GDM1 (cell line): ENCODE measurements at places on chromosomes 3 and 15.
A peak's percentile ranks its signal among the peaks of the same experiment; 100 is the strongest.

DNA sequence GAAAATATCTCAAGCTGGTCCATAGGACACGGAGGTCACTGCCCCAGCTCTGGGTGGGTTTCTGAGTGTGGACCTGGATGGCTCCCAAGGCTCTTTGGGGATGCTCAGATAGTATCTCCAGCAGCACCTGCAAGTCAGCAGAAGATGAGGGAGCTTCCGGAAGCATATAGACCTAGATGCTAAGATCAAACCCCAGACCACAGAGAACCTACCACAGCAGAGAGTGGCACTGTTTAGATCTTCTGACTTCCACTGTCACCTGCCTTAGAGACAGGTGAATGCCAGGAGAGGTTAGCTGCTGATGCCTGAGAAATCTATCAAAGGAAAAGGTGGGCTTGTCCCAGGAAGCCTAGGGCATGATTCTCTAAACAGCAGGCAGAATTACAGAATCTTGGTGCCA is 105.7 kb upstream of the TRPM1 start:
- DNase-seq, result no peak

DNA sequence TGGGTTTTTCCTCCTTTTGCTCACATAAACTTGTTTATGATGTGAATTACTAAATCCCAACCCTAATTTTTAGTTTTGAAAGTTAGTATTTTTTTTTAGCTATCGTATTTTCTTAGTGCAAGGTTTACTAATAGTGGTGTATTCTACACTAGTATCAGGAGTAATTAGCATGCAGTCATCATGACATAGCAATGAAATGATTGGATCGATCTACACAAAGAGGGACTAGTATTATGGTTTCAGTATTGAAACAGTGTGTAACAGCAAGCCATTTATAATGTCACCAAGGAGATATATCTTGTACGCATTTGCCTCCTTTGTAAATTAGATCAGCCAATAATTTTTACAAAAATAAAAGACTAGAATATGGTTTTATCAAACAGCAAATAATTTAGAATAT is 38.7 kb downstream of the RNF111 start:
- DNase-seq, result no peak

DNA sequence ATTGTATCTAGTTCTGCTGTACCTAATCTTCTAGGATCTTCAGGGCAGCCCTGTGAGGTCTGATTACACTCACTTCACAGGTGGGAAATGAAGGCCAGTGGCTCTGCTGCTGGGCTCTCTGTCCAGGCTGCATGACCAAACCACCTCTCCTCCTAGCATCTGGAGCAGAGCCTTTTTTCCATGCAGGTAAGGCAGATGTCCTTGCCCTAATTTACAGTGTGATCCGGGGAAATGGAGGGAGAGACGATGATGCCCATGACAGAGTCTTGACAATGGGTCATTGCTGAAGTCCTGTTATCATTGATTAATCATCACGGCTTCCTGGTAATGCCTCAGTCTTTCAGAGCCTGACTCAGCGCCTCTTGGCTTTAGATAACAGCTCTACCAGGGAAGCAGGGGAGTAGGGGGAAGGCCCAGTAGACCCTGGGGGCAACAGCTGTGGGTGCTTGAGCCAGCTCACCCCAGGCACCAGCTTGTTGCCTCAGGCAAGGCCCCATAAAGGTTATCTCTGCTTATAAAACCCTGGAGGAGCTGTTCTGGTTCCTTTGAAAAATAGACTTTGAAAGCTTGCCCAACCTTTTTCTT is 153.4 kb downstream of the GABRG3 start:
- no peak for DNase-seq

GRCh38 chr3:70488816-70489215 is 176.4 kb upstream of the MDFIC2 start:
- DNase-seq, result no peak

GRCh38 chr3:87359826-87360225 is 83.4 kb upstream of the POU1F1 start:
- no peak for DNase-seq

DNA sequence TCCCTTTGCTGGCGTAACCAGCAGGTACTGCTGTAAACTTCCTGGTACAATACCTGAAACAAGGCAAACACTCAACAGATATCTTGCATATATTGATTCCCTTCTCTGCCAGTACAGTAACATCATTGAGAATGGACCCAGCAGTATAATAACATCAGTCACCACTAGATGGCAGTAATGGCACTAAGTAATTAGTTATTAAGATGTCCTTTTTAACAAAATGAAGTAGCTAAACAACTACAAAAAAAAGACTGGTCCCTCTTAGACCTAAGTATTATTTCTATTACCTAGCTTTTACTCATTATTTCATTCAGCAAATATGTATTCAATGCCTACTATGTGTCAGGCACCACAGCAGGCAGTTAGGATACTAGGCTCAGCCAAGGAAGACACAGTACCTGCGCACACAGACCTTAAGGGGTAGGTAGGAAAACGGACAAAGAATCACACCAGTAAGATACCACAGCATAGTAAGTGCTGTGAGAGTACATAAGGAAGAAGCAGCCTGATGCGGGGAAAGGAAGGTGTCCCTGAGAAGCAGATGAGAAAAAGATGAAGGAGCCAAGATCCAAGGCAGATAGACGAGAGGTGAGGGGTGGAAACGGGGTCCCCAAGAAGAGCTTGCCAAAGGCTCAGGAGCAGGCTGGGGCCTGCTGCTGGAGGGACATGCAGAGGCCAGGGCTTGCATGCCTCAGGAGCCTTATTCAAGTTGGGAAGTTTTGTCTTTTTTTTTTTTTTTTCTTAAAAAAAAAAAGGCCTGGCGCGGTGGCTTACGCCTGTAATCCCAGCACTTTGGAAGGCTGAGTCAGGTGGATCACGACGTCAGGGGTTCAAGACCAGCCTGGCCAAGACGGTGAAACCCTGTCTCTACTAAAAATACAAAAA is 102.7 kb upstream of the CHD2 start:
- DNase-seq, result peak; percentile 33

GRCh38 chr3:1469248-1469647 is 376.4 kb downstream of the CNTN6 start:
- DNase-seq, result no peak

- no peak for DNase-seq
Observed at GRCh38 chr15:39539466-39539865, 41.4 kb upstream of the THBS1 start.

GRCh38 chr3:107258300-107258699 is 118.9 kb upstream of the CCDC54 start:
- DNase-seq, result no peak

DNA sequence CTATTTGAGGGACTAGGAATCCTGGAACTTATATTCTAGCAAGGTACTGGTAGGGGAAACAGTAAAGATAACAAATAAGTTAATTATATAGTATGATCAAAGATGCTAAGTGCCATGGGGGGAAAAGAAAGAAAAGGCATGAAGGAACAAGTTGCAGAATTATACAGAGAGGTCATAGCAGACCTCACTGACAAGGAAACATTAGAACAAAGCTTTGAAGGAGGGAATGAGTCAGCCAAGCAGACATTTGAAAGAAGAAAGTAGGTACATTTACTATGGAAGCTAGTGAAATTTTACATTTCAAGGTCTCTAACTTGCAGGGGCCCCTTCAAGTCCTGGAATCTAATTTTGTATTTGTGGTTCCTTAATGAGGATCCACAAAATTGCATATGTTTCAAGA is 57.2 kb upstream of the TIPARP start:
- no peak for DNase-seq

DNA sequence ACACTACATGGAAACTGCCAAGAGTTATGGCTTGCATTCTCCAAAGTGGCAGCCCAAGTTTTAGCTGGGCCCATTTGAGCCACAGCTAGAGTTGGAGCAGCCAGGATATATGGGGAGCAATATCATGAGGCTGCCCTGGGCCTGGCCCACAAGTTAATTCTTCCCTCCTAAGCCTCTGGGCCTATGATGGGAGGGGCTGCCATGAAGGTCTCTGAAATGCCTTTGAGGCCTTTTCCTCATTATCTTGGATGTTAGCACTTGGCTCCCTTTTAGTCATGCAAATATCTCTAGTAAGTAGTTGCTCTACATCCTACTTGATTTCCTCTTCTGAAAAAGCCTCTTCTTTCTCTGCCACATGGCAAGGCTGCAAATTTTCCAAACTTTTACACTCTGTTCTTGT is 257.5 kb upstream of the CHRM5 start:
- no peak for DNase-seq

- DNase-seq, result no peak
Observed at GRCh38 chr3:139689708-139690228, 12.0 kb upstream of the NMNAT3 start.

- DNase-seq, result no peak
Observed at GRCh38 chr3:181363231-181363630, 348.5 kb upstream of the SOX2 start.

DNA sequence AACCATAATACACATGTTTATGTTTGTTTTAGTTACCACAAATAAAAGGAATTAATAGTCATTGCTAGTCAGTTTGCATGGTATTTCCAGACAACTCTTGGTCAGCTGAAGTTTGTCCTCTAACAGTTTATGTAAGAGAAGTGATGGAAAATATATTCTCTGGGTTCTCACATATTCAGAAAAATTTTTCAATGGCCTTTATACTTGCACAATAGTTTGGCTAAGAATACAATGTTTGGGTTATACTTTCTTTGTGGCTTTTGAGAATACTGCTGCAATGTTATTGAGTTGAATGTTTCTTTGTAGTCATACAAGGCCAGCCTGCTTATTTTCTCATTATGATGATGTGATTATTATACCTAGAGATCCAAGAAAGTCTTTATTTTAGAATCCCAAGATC is 133.9 kb downstream of the RAP2B start:
- no peak for DNase-seq

DNA sequence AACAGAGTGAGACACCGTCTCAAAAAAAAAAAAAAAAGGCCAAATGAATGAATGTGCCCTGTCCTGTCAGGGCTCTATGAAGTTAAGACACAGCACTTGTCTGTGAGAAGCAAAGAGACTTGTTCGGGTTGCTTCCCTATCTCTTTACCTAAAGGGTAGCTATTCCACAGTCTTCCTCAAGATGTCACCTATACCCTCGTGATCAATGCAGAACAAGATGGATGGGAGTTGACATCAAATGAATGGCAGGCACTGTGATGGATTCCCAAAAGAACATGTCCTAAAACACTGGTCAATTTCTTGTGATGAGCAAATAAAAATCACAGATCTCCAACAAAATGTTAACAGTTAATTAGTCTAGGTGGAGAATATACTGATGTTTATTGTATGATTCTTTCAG is 9.5 kb downstream of the TADA3 start:
- peak; percentile 28 for DNase-seq

DNA sequence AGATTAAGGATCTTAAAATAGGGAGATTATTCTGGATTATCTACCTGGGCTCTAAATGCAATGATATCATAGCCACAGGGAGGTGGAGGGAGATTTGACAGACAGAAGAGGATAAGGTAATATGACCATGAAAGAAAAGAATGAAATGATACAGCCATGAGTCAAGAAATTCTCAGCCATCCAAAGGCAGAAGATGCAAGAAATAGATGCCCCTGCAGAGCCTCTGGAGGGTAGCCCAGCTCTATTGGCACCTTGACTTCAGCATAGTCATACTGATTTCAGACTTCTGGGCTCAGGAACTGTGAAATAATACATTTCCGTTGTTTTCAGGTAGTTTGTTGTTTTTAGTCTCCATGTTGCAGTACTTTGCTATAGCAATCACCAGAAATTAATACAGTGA is 31.9 kb upstream of the FOXB1 start:
- no peak for DNase-seq

DNA sequence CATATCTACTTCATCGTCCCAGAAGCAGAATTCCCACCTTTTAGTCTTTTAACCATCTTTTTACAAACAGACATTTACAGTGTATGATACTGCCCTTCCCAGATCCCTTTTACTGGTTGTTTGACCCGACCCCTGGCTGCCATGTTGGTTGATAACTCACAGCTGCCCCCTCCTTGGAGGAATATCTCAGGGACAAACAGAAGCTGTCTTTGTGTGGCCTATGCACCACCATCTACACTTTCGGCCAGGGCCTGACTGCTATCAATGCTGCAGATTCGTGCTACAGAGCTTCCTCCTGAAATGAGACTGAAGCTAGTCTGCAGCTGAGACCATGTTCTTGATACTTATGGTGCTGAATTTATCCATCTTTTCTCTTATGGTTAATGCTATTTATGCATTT is 6.6 kb upstream of the POLQ start:
- DNase-seq, result no peak

DNA sequence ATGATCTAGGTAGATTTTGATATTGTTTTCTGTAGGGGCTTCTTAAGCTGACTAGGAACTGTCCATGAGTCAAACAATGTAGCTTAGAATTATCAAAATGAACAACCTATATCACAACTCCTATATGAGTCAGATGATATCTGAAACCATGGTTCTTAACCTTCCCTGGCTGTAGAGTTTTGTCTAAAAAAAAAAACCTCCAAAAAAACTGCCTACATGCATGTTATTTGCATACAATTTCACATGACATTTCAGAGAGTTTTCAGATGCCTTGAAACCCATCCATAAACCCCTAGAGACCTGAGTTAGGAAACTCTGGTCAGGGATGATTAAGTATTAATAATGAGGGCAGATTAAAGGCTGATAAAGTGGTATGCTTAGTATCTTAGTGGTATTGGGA is 157.0 kb downstream of the CHST2 start:
- no peak for DNase-seq

GRCh38 chr3:126912491-126913195 is 70.3 kb upstream of the PLXNA1 start:
- no peak for DNase-seq

- no peak for DNase-seq
Observed at GRCh38 chr3:124535306-124535705, 194.9 kb upstream of the UMPS start.

GRCh38 chr15:63045465-63045840 is 2.9 kb downstream of the TPM1 start:
- no peak for DNase-seq

DNA sequence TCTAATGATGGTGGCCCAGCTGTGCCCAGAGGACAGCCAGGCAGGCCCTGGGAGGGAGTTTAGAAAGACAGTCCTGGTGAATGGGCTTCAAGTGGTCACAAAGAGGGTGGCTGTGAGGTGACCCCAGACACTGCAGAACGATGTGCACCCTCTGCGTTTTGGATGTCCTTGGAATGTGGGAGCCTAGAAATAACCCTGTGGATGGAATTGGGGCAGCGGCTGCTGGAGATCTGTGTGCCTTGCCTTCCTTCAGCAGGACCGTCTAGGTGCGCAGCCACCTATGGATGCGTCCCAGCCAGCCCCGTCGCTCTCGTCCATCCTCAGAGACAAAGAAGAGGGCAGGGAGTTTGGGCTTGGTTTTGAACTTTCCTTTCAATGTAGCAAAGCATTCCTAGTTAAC is 46.5 kb downstream of the KLHL25 start:
- no peak for DNase-seq
